CD4-positive, alpha-beta T cell treated with Interleukin-2 at 100 ng/mL for 4 hours (primary cell): ENCODE measurements at places on chromosomes 2 and 18.

DNA sequence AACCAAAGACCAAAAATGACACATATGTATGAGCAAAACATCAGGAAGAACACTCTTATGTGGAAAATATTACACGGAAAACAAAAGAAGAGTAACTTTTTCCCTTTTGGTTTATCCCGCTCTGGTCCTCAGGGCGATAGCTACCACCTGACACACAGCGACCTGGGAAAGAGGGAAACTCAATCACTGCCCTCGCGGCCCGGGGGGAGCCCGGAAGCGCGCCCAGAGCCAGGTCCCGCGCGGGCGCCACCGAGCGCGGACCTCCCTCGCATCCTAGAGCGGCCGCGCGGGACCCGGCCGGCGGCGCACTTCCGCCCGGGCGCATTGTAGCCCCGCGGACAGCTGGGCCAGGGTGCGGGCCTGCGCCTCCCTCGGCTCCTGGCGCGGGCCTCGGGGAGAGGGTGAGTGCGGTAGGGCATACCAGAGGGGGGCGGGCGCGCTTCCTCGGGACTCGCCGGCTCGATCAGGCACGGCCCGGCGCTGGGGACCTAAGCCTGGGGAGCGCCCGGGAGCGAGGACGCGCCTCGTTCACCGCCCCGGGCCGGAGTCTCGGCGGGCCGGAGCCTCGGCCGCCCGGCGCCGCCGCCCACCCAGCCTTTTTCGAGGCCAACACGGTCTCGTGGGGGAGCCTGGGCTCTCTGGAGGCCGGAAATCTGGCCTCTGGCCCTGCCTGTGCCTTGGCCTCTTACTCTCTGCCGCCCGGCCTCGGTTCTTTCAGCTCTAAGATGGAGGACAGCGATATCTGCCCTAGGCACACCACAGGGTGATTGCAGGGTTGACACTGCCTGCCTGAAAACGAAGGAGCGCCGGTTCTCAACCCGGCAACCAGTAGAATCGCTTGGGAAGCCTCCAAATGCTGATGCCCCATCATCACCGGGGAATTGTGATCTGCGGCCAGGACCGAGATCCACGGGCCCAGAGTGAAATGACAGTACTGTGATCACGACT is at the start of gene ELAC1:
Gene ELAC1 (plus strand): TSS at position 327 of the 948 bp plus-strand sequence. CDS start 6,365 bp downstream, outside the sequence.
- peak; percentile 62 for DNase-seq

DNA sequence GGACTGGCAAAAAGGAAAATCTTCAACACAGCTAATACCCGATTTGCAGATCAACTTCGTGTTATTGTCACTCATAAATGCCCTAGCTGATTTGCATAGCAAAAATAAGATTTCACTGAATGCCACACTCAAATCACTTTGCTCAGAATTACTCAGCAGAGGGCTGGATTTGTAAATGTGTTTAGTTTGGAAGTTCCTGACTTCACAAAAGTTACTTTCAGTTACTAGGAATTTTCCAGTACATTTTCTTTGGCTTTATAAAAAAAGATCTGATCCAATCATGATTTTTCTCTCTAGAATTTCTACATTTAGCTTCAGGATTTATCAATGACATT is 433.3 kb upstream of the ID2 start:
- no peak for DNase-seq

- no peak for DNase-seq
These were observed 35.0 kb downstream of the ADAM23 start for GRCh38 chr2:206478340-206478739.

GRCh38 chr2:3406501-3406900 is 27.0 kb downstream of the TRAPPC12 start:
- DNase-seq: no peak

- DNase-seq: no peak
These were observed 95.0 kb upstream of the ZNF521 start for GRCh38 chr18:25446972-25447371.

- no peak for DNase-seq
These were observed 191.8 kb downstream of the LPIN1 start for GRCh38 chr2:11938196-11938595.
